ENCODE measurements at places on chromosomes 1 and 21.

DNA sequence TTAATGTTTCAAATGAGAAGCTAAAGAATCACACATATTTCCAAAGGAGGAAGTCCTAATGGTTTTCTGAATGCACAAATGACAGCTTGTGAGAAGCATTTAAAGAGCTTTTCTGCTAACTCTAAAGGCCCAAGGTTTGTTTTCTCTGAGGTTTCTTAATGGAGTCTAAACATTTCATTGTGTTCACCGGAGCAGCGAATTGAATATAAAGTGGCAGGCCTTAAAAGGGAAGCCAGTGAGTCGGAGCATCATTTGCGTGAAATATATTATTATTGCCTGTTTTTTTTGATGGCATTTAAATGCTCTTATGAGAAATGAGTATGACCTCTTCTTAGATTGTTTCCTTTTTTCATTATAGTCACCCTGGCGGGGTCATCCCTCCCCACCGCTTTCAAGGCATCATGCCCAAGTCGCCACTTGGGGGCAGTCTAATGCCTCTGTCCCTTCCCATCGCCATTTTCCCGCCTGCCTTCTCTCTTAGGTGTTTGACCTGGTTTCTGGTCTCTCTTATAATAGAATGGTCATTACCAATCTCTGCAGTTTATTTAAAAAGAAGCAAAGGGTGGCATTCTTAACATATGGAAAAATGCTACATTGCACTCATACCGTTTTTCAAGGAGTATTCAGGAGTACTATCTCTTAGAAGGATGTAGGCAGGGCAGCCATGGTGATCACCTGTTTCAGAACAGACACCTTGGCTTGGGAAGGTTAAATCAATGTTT lies 25.3 kb upstream of the OVAAL start:
- no peak for DNase-seq

GRCh38 chr1:153515504-153516394 lies 20.0 kb downstream of the S100A6 start:
- DNase-seq = no peak

GRCh38 chr1:157497284-157497683 lies 55.0 kb downstream of the FCRL5 start:
- DNase-seq = no peak

- no peak for DNase-seq
Measured at GRCh38 chr1:195185321-195185720, 1422.9 kb downstream of the KCNT2 start.

DNA sequence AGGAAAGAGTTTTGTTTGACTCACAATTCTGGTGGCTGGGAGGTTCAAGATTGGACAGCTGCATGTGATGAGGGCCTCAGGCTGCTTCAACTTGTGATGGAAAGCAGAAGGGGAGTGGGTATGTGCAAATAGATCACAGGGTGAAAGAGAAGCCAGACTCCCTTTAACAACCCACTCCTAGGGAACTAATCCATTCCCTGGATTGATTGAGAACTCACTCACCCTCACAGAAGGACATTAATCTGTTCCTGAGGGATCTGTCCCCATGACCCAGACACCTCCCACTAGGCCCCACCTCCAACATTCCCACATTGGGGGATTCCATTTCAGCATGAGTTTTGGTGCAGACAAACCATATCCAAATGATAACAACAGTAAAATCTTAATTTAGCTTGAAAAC lies 25.6 kb downstream of the UBE2T start:
- DNase-seq = no peak

- DNase-seq = no peak
Measured at GRCh38 chr1:109148987-109149561, 35.2 kb downstream of the ELAPOR1 start.

- DNase-seq = no peak
Measured at GRCh38 chr1:116769561-116769977, 15.3 kb downstream of the CD2 start.

GRCh38 chr1:99599678-99600175 lies 46.2 kb upstream of the PALMD start:
- no peak for DNase-seq

DNA sequence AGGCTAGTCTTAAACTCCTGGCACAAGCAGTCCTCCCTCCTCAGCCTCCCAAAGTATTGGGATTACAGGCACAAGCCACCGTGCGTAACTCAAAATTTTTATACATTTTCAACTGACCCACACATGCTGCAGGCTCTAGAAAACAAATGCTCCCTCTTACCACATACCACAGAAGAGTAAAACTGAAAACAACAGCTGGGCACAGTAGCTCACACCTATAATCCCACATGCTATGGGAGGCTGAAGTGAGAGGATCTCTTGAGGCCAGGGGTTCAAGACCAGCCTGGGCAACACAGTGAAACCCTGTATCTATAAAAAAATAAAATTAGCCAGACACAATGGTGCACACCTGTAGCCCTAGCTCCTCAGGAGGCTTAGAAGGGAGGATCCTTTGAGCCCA lies 56.7 kb downstream of the AKT3 start:
- no peak for DNase-seq

GRCh38 chr1:205313563-205314308 lies 7.8 kb downstream of the NUAK2 start:
- no peak for DNase-seq

DNA sequence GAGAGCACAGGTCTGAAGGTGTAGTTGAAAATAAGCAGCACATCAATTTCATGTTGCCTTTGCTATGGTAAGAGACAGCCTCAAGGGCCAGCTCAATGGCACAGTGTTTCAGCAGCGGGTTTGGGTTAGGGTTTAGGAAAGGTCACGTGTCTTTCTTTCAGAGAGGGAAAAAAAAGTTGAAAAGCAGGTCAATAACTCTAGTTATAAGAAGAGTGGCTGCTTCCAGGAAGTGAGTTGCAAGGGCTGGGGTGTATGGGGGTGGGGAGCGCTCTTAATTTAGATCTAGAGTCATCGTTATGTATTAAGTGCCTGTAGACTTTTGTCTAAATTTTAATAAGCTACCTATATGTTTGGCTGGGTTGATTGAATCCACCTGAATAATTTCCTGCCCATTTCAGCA lies 118.5 kb upstream of the SPAG17 start:
- no peak for DNase-seq

DNA sequence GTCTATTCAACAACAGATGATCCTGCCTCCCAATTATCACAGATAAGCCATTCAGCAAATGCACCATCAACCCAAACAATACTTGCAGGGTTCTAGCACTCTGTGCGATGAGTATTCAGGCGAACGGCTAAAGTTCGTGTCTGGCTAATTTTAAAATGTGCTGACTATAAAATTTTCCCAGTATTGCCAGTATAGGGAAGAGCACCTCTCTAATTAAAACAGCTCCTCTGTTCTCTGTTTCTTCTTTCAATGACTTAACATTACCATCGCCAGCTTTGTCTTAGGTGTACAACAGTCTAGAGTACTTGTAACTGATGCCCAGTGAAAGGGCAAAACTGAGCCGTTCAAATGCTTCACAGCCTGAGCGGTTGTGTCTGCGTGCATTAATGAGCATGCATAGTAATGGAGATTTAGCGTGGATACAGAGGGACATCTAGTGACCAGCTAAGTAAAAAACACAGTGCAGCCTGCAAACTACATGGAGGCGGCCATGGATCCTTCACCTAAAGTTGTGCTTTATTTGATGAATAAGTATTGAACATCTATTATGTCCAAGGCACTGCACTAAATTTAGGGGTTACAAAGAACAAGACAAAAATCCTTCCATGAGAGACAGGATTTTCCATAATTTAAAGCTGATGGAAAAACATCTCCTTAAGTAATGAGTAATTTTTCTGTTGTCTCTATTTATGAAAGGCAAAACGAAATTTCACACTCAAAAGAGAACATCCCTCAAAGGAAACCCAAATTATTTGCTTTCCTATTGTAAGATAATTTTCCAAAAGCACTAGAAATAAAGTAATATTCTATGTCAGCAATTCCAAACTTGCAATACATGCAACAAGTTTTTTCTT lies 120.0 kb downstream of the SETD4 start:
- DNase-seq = no peak

- DNase-seq = no peak
Measured at GRCh38 chr21:40667967-40668366, 179.0 kb downstream of the DSCAM start.

GRCh38 chr1:56175211-56175610 lies 404.2 kb downstream of the PLPP3 start:
- DNase-seq = no peak

DNA sequence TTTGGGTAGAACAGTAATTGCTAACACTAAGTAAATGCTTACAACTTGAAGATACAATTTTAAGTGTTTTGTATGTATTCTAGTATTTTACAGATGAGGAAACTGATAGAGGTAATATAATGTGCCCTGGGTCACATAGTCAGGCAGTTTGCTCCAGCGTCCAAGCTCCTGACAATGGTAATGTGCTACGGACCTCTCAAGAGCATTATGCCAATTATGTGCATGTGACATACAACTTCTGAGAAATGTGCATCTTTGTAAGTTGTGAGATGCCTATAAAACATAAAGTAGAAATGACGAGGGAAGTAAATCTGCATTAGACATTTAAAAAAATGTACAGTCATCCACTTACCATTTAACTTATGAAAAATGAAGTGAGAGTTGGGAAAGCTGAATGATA lies 186.8 kb downstream of the LRRC7 start:
- DNase-seq = no peak

GRCh38 chr1:184324972-184325371 lies 61.9 kb upstream of the C1orf21 start:
- DNase-seq = no peak

DNA sequence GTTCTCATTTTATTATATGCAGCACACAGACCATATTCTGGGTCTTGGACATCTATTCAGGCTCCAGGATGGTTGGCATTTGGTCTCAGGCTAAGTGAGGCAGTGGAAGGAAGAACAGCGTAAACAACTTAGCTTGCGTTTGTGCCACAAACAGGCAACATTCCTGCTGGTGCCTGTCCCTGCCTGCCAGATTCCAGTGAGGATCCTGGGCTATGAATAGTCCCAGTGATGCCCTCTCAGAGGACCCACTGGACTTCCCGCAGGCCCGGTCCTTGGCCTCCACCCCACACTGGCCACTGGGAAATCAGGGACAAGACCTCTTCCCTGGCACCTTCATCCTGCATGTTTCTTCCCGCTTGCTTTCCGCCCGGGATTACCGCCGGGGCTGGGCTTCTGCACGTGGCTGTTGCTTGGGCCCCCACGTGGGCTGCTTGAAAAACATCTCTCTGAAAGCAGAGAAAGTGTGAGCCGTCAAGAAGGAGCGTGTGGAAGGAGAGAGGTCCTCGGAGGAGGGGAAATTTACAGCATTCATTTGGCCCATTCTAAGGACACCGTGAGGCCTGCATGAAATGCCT lies 145.1 kb upstream of the WNT4 start:
- DNase-seq = no peak

GRCh38 chr21:41975391-41976272 lies 21.8 kb upstream of the C2CD2 start:
- no peak for DNase-seq

- DNase-seq = no peak
Measured at GRCh38 chr1:165696625-165697100, 1.7 kb downstream of the ALDH9A1 start.
